ENCODE measurements at places on chromosomes 7 and 10.

- no peak for DNase-seq
Measured at GRCh38 chr10:110737886-110738634, 93.9 kb downstream of the RBM20 start.

GRCh38 chr10:97960269-97961056 lies 70.0 kb downstream of the CRTAC1 start:
- DNase-seq = no peak

- DNase-seq = no peak
Measured at GRCh38 chr10:53357587-53357986, 585.0 kb upstream of the MBL2 start.

- no peak for DNase-seq
Measured at GRCh38 chr7:96144260-96144526, 177.7 kb downstream of the SLC25A13 start.

DNA sequence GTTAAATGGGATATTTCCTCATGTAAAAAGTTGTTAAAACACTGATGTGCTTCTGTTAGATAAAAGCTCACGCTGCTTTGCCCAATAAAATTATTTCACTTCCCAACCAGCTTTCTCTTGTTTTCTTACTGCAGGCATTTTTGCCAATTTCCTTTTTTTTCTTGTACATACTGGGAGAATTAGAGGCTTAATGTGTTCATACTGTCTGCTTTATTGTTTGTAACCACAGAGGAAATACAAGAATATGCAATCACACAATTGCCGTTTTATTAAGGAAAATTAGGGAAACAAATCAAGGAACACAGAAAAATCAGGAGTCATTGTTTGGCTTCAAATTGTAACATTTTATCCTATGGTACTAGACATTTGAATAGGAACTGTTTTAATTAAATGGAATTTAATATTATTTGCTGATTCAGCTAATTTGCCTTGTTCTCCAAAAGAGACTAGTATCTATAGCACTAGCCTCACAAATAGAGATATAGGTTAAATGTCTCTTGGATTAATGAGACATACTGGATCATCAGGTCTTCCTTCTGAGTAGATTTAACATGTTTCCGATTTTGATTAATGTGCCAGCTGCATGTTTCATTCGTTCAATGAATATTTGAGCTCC lies 6.4 kb upstream of the VWA2 start:
- DNase-seq = no peak

DNA sequence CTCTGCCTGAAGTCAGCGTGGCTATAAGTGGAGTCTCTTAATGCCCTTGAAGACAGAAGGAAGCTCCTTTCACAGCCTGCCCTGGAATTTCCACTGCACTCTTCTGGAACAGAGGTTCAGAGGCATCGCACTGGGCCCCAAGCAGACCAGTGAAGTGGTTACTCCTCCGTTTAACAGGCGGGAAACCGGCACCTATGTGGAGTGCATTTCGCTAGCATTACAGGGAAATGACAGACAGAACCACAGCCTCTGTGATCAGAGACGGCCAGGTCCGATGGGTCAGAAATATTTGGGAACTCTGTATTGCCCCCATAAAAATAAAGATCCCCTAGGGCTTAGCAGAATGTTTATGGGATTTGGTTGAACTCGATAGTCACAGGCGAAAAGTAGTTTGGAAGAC lies 406.9 kb upstream of the PRKCQ start:
- no peak for DNase-seq

GRCh38 chr7:120740348-120740747 lies 117.6 kb downstream of the TSPAN12 start:
- DNase-seq = no peak

GRCh38 chr10:29600067-29600466 lies 34.7 kb downstream of the SVIL start:
- no peak for DNase-seq

DNA sequence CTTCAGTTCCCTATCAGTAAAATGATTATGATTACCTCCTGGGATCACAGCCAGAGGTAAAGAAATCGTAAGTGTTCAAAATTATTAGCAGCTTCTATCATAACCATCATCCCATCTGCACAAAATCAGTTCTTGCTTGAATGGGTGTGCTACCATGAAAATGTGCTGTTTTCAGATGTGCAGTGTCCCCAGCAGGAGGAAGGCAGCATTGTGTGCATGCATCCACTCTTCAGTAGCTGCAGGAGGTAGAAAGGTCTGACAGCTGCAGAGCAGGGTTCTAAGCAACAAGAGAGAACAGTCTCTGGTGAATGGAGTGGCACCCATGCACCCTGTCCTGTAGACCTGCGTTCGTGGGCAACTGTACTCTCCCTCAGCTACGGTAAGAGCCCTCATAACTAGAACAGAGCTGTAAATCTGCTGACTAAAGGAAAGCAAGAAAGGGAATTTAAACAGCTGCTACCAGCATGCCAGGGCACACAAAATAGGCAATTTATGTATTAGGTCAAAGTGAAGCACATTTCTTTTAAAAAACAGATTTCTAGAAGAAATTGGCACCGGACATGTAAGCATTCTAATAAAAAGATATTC lies 21.2 kb downstream of the VSTM2A start:
- no peak for DNase-seq

DNA sequence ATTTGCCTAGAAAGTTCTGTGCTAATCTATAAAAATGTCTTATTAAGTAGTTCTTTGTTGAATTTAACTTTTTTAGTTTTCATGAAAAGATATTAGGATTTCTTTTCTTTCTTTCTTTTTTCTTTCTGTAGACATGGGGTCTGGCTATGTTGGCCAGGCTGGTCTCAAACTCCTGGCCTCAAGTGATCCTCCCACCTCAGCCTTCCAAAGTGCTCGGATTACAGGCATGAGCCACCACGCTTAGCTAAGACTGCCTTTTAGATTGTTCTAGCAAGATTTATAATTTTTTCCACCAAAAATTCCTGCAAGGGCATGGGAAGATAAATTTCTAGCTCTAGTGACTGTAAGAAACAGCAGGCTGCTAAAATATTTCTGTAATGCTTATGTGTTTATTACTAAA lies 140.5 kb downstream of the WDR37 start:
- no peak for DNase-seq

GRCh38 chr7:144256112-144256511 lies 8.5 kb downstream of the OR2A7 start:
- no peak for DNase-seq

GRCh38 chr7:91353848-91354247 lies 89.6 kb downstream of the FZD1 start:
- DNase-seq = no peak

DNA sequence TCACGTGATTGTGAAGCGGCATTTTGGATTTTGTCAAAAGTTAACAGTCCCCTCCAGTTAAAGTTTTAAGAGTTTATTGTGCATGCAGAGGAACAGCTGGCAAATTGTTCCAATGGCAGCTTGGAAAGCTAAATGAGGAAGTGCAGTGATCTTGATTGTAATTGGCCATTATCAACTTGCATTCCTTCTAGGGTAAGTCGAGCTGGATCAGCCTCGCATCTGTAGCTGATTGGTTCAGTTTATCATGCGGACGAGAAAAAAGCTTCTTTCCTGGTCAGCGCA lies 566 bp downstream of the ZNF789 start:
- DNase-seq = no peak

- no peak for DNase-seq
Measured at GRCh38 chr10:26835025-26835424, 25.7 kb downstream of the ABI1 start.

DNA sequence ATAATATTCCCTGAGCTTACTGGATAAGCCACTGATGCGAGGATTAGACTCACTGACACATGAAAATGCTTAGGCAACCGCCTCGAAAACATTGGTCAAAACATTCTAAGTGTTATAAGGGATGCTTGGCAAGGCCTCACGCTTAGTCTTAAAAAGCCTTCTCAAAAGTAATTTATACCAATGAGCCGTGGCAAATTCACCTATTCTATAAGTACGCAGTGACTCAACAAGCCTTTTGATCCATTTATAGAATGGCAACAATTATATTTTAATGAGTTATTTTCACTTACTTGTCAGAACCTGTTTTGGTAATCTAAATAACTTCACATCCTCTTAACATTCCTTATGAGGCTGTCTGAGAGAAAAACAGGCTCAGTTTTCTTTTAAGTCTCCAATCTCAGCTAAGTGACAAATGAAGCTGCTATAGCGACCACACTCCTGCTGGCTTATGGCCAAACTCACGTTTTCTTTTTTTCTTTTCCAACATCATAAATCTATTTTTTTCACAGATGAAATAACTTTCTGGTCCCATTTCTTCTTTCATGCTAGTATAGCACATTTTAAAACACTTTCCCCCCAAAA lies 121.2 kb upstream of the AFAP1L2 start:
- no peak for DNase-seq

DNA sequence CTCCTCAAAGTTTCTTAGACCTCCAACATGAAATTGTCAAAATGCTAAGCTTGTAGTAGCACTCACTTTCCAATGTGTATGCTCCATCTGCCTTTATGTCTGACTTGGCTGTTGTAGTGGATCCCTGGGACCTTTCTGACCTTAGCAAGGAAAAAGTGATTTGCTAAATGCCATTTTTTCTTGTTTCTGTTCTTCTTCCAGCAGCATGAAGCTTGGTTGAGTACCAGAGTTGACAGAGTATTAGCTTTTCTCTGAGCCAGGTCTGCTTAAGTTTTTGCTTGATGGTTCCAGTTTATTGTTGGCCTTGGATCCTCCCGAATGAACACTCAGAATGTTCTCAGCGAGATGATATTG lies 168.7 kb downstream of the SND1 start:
- no peak for DNase-seq

DNA sequence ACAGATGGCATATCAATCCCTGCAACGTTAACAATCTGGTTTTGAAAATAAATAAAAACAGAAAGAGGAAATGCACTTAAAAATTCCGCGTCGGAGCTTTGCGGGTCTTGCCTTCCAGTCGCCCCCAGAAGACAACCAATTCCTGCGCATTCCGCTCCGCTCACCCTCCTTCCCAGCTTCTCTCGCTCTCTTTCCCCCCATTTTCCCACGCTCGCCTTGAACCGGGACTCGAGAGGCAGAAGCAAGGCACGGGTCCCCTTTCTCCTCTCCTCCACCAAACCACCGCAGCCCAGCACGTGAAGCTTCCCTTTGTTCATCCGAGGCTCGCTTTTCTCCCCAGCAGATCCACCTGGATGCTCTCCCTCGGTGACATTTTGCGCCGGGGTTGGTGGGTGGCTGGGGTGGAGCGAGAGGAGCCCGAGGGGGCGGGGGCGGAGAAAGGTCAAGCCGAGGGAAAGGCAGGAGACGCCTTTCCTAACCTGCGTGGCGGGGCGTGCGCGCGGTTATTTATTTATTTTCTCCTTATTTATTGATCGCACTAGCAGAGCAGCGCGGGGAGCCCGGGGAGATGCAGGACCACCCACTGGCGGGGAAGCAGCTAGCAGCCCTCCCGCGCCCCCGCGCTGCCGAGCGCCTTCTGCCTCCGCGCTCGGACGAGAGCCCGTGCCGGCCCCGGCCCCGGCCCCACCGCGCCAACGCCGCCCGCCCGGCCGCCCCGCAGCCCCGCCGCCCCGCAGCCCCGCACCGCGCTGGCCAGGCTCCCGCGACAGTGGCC lies at the start of gene KCND2:
Gene KCND2 (plus strand): TSS at position 475 of the 775 bp plus-strand sequence.
- no peak for DNase-seq

GRCh38 chr10:53102424-53102823 lies 329.8 kb upstream of the MBL2 start:
- no peak for DNase-seq

DNA sequence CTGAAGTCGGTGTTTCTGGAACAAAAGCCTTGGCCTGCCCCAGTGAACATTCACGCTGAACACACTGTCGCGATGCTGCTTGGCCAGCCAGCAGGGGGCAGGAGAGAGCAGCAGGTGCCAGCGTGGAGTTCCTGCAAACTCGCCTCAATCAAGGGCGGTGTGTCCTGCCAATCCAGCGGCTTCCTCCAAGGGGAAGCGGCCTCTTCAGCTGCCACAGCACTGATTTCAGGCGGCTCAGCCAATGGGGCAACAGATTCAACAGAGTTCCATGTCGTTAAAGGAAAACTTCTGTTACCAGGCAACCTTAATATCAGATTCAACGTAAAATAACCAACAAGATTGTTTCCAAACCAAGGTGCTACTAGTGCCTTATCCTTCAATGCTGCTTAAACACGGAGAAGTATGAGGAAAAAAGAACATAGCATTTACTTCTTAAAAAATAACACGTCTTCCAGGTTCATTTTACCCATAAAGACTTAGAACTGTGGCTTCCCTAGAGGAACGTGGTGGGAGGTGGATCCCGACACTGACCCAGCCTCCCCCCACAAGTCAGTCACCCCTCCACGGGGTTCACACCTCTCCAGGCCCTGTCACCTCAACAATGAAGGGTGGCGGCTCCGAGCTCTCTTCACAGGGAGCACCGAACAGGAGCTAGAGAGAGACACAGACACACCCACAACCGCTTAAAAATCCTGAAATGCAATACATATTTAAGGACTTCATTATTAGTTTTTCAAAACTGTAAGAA lies 178.2 kb downstream of the DIP2C start:
- peak; percentile 54 for DNase-seq

DNA sequence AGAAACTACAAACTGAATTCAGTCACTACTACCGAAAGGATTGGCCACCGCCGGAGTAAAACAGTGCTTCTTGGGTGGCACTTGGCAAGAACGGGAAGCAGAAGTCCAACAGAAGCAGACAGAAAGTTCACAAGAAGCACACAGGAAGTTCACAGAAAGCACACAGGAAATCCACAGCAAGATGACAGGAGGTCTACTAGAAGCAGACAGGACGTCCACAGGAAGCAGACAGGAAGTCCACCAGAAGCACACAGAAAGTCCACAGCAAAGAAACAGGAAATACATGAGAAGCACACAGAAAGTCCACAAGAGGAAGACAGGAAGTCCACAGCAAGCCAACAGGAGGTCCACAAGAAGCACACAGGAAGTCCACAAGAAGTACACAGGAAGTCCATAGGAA lies 399.2 kb upstream of the AUTS2 start:
- DNase-seq = no peak

GRCh38 chr10:119687192-119688032 lies 36.2 kb downstream of the BAG3 start:
- no peak for DNase-seq
